ENCODE measurements at places on chromosomes 4 and X.

DNA sequence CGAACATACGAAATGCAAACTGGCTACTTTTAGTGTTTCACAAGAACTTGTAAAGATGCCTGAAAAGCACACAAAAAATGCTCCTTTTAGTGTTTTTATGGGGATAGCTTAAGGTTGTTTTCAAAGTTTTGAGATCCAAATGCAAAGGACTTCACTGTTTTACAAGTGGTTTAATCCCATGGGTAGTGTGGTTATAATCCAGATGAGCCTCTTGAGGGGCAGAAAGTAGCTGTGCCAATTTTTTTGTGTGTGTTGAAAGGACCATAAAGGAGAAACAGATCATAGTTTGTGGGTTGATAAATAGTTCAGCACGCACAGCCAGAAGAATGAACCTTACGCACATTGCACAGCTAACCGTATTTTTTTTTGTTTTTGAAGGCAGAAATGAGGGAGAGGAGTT is 126.9 kb upstream of the GIMD1 start:
- no peak for DNase-seq

GRCh38 chr4:81913427-81913879 is 441.7 kb upstream of the RASGEF1B start:
- peak; percentile 74 for DNase-seq

DNA sequence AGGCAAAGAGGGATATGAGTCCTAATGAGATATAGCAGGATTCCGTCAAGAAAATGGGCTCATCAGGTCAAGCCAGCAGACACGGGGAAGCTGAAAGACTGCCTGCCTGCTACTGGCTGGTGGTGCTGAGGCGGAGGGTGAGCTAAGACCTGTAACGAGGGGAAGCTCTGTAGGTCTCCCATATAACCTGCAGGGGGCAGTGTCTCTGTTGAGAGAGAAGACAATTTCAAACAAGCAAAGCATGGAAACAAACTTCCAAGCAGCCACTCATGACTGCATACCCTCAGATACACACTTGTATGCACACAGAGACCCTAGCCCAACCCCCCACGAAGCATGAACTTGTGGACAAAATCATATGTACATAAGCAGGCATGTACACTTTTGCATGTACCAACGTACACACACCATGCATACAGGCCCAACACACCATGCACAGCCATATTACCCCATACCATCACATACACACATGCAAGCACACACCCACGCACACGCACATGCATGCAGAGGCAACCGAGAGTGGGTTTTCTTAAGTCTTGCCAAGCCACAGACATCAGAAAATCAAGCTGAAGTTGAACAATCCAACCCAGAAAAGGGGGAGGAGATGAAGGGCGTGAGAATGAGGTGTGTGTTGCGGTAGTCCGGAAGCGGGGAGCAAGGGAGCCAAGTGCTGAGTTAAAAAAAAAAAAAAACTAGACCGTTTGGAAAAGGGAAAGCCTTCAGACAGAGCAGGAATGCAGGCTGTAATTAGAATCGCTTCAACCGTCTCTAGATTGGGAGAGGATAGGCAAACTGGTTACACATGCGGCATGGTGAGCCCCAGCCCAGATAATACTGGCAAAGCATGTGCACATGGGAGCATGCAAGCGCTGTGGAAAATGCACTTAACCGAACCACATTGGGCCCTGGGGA is 71.0 kb downstream of the PJA1 start:
- DNase-seq: peak; percentile 45

DNA sequence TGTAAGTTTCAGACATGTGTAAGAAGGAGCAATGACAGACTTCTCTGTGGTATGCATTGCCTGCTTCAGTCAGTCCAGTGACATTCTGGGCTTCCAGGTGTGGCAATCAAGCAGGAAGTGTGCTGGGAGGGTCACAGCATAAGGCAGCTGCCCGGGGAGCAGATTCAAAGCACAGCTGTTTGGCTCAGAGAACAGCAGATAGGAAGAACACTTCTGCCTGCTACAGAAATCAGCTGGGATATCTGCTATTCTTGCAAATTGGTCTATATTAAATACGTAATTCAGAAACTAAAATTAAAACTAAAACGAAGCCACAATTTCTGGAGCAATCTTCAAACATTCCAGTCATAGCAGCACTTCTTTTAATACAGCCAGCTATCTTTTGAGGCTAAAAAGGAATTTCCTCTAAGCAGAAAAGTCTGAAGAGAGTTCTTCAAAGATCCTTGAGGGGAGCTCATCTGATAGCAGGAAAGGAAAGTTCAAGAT is 47.5 kb upstream of the GALNT7 start:
- peak; percentile 18 for DNase-seq

DNA sequence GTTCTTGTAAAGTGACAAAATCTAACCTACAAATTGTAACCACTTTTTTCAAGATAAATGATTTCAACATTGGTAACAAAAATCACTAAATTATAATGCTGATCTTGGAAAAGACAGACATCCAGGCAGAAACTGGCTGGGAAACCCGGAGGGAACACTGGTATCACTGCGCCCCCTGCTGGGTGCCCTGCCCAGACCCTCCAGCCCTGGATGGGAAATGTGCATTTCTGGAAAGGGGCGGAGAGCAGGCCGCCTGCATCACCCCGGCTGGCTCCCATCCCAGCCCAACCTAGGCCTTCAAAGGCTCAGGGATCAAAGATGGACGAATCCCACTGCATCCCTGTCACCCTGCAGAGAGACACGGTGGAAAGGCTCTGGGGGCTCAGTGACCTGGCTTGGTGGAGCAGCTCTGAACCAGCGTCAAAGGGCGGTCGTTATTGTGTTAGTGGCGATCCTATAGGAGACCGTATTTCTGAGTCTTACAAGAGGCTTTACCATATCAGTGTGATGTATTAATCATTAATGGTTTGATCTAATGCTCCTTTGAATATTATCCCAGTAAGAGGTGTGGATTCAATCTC is 37.3 kb downstream of the ACOX3 start:
- DNase-seq: peak; percentile 69

GRCh38 chr4:172919269-172919668 is 249.3 kb upstream of the GALNT7 start:
- no peak for DNase-seq

- no peak for DNase-seq
Measured at GRCh38 chr4:162422312-162422711, 258.5 kb upstream of the FSTL5 start.

- DNase-seq: no peak
Measured at GRCh38 chrX:124507246-124507645, 160.9 kb downstream of the SH2D1A start.

DNA sequence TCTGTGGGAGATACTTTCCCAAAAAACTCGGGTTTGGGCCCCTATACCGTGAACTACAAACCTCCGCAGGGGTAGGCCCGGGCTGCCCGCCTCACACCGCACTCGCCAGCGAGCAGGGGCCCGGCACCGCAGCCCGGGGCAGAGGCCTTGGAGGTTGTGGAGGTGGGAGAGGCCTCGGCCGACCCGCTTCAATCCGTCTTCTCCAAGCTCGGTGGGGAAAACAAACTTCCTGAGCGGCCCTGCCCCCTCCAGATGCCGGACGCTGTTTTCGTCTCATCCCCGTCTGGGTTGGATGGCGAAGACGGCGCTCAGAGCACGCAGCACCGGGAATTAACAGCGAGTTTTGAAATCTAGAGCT is 442 bp upstream of the MCUB start:
- peak; percentile 53 for DNase-seq

GRCh38 chr4:74018116-74018515 is 19.6 kb upstream of the CXCL5 start:
- DNase-seq: no peak

- peak; percentile 56 for DNase-seq
Measured at GRCh38 chrX:107154787-107155620, 36.4 kb upstream of the RBM41 start.

- no peak for DNase-seq
Measured at GRCh38 chr4:125013891-125014290, 300.9 kb upstream of the FAT4 start.

- DNase-seq: no peak
Measured at GRCh38 chr4:25536564-25537320, 118.9 kb upstream of the SLC34A2 start.

- DNase-seq: peak; percentile 52
Measured at GRCh38 chrX:24259544-24260240, 54.2 kb downstream of the SUPT20HL2 start.

- no peak for DNase-seq
Measured at GRCh38 chr4:77582156-77582555, 23.5 kb upstream of the CXCL13 start.

GRCh38 chrX:106802388-106803275 is at the start of gene TBC1D8B:
Gene TBC1D8B (plus strand): TSS chrX:106802673. CDS start chrX:106802854, 181 bp downstream.
- peak; percentile 35 for DNase-seq

- no peak for DNase-seq
Measured at GRCh38 chrX:630007-630611, 482 bp upstream of the SHOX start.

DNA sequence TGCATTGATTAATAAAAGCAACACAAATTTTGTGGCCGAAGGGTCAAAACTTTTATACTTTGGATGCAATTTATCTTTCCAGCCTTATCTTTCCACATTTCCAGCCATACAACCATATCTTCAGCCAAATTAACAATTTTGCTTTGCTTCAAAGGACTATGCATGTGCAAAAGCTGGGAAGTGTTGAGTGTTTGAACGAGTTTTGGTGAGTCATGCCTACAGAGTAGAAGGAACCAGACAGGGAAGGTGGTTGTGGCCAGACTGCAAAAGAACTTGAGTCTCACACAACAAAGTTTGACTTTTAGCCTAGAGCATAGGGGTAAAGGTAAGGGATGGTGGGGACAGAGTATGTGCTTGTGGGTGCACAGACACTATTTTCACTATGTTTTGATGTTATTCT is 53.0 kb upstream of the GABRA2 start:
- no peak for DNase-seq

GRCh38 chr4:33060674-33061542 is 2340.7 kb downstream of the PCDH7 start:
- DNase-seq: peak; percentile 10

DNA sequence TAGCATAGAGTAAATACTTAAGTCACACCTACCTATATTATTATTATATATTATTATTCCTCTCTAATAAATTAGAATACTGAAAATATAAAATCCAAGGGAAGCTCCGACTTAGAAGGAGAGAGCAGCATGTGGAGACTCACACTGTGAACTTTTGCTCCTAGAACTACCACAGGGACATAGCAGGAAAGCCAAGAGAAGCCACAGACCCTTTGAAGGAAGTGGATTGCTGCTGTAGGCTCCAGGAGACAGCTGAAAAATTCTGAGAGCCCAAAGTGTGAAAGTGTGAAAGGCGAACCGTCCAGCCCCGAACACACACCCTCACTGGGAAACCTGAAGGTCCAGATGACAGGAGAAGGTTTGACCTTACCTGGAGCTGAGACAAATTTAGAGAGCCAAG is 177.0 kb downstream of the FAM13A start:
- DNase-seq: no peak

DNA sequence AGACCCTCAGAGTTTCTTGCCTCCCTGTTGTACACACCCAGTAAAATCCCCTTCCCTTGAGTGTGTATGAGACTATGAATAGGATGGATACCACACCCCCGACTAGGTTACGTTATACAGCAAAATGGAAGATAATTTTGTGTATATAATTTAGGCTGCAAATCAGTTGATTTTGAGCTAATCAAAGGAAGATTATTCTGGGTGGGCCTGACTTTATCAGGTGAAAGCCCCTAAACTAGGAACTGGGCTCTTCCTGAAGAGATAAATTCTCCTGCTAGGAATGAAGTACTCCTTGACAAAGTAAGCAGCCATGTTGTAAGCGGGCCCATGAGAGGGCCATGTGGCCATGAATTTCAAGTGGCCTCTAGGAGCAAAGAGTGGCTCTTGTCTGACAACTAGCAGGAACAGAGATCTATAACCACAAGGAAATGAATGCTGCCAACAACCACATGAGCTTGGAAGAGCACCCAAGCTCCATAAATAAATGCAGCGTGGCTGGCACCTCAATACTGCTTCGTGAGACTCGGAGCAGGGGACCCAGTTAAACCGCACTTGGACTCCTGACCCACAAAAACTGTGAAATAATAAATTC is 646.4 kb downstream of the IL1RAPL1 start:
- DNase-seq: no peak

- peak; percentile 14 for DNase-seq
Measured at GRCh38 chr4:87270144-87270543, 49.7 kb upstream of the KLHL8 start.
